Stimulated activated CD4-positive, alpha-beta T cell treated with anti-CD3 and anti-CD28 coated beads, Interleukin-4, amount 100 ng/mL, for 1 hour (primary cell): ENCODE measurements at places on chromosomes 3 and 15.

- DNase-seq = no peak
Measured at GRCh38 chr3:25338158-25338725, 89.8 kb upstream of the RARB start.

DNA sequence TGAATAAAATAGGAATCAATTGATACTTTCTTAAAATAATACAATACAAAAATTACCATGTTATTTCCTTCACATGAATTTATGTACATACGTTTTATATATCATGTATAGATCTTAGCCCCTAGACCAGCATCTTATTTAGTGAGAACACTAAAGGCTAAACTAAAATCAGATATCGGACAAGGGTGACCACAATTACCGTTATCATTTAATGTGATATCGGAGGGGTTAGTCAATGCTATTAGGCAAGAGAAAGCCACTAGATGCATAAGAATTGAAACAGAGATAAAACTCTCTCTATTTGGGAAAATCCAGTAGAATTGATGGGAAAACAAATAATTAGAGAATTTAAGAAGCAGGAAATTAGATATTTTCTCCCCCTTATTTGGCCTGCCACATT lies 46.5 kb upstream of the TIMP4 start:
- no peak for DNase-seq

GRCh38 chr15:76191539-76192244 lies 119.6 kb downstream of the ETFA start:
- no peak for DNase-seq

DNA sequence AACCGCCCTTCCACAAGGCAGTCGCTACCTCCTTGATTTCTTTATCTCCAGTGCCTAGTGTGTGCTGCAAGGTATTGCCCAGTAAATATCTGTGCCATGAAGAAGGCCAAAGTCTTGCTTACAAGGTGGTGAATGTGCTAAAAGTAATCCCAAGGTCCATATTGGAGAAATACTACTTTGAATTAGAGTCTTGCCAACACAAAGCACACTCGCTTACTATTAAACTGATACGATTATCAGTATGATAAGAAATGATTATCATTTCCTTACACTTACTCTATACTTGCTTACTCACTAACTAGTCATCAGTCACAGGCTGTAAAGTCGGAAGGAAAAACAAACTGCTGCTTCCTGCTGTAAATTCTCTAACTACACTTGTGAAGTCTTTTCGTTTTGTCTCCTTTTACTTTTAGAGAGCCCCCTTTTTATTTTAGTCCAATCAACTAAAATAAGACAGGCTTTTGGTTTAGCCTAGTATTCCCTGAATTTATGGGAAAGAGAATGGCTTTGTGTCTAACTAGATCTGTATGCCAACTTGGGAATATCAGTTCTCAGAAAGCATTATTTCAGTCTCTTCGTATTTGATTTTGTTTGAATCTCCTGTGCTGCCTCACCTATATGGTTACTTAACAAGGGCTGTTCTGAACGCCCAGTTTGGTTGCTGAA lies 107.1 kb upstream of the TSC22D2 start:
- DNase-seq = no peak
